ENCODE measurements at places on chromosomes 12 and 14. TPM values are rescaled to one million over a fixed set of nuclear protein-coding genes. Genes with fewer than 3 reads are reported as not detected.
A peak's percentile ranks its signal among the peaks of the same experiment; 100 is the strongest.

GRCh38 chr12:22491034-22491433 is 53.3 kb downstream of the C2CD5 start:
- no peak for DNase-seq

Gene BDKRB1
- total RNA-seq, result not detected

DNA sequence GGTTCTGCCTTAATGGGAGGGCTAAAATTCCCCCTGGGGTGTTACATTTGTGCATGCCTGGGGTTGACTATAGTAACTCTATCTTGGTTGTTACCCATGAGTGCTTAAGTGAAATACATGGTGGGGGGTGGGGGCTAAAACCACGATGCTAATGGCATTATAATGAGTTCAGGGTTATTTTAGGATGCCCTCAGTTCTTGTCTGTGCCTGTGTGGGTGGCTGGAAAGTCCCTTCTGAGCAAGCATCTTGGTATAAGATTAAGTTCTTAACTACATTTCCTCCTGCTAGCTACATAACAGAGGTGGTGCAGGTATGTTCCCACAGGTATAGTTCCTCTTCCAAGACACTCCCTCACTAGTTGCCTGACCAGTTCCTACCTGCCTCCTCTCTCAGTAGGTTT is 822.3 kb downstream of the LRFN5 start:
- no peak for DNase-seq

DNA sequence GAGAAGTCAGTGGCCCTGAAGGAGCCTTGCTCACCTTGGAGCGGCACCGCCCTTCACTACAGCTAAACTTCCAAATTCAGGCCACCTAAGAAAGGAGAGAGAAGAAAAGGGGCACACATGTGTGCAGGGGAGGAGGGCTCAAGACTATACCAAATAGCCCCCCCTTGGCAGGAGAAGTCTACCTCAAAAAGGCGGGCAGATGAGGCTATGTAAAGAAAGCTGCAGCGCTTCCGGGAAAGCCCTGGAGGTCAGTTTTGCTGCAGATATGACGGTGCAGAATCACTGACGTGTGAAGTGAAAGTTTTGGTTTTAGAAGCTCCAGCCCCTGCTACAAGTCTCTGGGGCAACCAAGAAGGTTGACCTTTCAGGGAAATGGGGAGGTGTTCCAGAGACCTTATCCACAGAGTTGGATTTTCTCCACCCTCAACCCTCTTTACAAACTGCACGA is 48.2 kb upstream of the PNMA1 start:
- peak; percentile 73 for DNase-seq

Gene LGMN
- 8.2 TPM for total RNA-seq

Gene LAG3
- total RNA-seq, result not detected

Gene LBHD2
- total RNA-seq, result not detected

Gene SRRM4
- 0.18 TPM for total RNA-seq

DNA sequence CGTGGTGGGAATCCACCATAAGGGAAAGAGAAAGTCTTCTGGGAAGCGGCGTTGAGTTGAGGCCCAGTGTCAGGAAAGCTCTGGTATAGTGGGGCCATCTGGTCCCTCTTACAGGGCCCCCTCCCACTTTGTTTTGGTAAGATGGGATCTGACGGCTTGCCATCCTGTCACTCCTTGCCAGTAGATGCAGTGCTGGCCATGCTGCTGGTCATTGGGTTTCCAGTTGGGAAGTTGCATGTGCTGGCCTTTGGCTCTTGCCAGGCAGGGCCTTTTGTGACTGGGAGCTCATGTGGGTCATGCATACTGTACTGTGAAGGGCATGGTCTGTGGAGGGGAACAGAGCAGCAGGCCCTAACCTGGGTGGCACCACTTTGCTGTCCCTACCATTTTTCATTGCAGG is 3.8 kb downstream of the TRAF3 start:
- DNase-seq, result no peak

GRCh38 chr12:57816855-57817151 is 1.7 kb downstream of the AVIL start:
- no peak for DNase-seq

Gene TAS2R8
- not detected for total RNA-seq

GRCh38 chr14:69540654-69541335 is 33.9 kb downstream of the CCDC177 start:
- no peak for DNase-seq

DNA sequence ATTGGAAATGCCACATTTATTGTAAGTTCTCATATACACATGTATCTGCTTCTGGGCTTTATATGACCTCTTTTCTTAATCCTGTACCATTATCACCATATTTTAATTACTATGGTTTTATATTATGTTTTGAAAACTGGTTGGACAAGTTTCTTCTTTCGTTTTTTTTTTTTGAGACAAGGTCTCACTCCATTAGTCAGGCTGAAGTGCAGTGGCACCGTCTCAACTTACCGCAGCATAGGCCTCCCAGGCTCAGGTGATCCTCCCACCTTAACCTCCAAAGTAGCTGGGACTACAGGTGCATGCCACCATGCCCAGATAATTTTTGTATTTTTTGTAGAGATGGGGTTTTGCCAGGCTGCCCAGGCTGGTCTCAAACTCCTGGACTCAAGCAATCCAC is 44.6 kb downstream of the GALNT4 start:
- DNase-seq, result no peak

Gene STXBP6
- total RNA-seq, result 8.8 TPM

DNA sequence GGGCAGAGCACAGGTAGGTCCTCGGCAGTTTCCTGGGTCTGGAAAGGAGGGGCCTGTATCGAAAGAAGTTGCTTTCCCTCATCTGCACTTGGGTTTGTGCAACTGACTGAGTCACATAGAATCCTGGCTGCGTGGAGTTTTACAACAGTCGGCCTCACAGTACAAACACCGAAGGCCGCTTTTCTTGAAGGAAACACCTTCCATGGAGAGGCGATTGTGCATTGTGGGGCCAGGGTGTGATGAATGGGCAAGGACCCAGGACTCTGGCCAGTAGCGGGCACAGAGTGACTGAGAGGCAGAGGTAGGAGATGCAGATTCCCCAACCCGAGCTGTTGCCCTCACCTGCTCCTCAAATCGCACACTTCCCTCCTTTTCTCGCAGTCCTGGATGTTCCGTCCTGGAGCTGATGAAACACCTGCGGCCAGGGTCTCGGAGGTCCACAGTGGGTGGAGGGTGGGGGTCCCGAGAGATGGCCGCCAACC is 7.7 kb downstream of the CCND2 start:
- DNase-seq, result no peak

DNA sequence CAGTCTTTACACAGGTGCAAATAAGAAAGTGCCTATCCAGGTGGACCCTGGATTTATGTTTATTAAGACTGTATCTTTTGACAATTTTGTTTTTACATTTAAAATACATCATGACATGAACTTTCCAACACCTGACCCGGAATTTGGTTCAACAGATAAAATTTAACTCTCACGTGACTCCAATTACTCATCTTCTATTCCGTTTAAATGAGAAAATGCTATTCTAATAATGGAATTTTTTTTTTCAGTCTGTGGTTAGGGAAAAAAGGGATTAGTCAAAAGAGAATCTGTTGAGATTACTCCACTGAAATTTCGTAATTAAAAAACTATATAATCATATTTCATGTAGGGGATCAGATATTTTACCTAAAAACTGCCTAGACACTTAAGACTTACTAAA is 11.1 kb downstream of the VPS37B start:
- DNase-seq, result no peak

- no peak for DNase-seq
Measured at GRCh38 chr12:1499351-1499750, 95.0 kb downstream of the FBXL14 start.

Gene FLVCR2
- 2.2 TPM for total RNA-seq

GRCh38 chr12:66929121-66929520 is 250.2 kb upstream of the GRIP1 start:
- no peak for DNase-seq

GRCh38 chr12:31006416-31007152 is 67.1 kb upstream of the DDX11 start:
- DNase-seq, result no peak

Gene SPIC
- not detected for total RNA-seq

DNA sequence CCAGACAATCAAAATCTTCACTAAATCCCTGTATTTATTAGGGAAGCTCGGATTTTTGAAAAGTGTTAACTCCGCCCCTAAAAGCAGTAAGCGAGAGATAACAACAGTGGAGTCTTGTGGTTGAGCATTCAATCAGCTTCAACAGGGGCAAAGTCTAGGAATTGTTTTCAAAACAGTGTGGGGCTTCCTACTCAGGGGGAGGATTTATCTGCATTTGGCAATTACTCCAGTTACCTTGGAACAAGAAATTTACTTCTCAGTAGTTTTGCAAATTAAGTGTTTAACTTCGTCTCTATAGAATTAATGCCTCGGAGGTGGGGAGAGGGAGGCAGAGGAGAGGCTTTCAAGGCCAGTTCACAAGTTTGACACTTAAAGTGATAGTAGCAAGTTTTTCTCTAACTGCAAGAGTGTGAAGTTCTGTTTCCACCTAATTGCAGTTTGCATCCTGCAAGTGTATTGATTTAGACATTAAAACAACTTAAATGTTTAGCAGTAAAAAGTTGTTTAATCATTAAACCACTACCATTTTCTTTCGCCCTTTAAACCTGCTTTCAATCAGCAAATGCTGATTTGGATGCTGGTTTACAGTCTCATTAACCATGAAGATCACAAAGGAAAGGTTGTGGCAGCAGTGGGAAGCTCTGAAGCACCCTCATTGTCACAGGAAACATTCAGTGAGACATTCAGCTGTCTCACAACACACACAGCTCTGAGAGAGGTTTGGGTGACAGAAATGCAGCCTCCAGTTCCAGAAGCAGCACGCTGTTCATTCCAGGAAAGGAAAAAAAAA is 102.0 kb downstream of the HMGA2 start:
- DNase-seq, result peak; percentile 45

- no peak for DNase-seq
Measured at GRCh38 chr12:129101816-129102215, 248.5 kb downstream of the GLT1D1 start.

GRCh38 chr14:55052269-55052930 is 953 bp downstream of the MAPK1IP1L start:
- no peak for DNase-seq

GRCh38 chr12:131693149-131693548 is 17.7 kb upstream of the SFSWAP start:
- DNase-seq, result peak; percentile 23

GRCh38 chr14:89911010-89911919 is 43.3 kb downstream of the EFCAB11 start:
- peak; percentile 78 for DNase-seq

Gene SLCO1B1
- total RNA-seq, result not detected

Gene PROX2
- not detected for total RNA-seq

Gene TDRD9
- total RNA-seq, result not detected

GRCh38 chr14:76574416-76575095 is 186.7 kb upstream of the VASH1 start:
- DNase-seq, result peak; percentile 46

DNA sequence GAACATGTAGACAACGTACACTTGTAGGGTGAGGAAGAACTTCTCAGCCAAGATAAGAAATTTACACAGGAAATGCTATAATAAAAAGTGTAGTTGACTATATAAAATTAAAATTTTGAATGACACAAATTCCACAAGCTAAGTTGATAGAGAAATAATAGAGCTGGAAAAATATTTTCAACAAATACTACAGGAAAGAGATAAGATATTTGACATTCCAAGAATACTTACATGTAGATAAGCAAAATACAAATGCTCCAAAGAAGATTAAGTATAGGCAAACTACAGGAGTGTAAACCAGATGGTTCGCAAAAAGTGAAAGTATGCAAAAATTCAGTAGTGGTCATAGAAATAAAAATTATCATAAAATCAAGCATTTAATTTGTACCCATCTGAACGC is 49.2 kb upstream of the ANP32D start:
- DNase-seq, result no peak

DNA sequence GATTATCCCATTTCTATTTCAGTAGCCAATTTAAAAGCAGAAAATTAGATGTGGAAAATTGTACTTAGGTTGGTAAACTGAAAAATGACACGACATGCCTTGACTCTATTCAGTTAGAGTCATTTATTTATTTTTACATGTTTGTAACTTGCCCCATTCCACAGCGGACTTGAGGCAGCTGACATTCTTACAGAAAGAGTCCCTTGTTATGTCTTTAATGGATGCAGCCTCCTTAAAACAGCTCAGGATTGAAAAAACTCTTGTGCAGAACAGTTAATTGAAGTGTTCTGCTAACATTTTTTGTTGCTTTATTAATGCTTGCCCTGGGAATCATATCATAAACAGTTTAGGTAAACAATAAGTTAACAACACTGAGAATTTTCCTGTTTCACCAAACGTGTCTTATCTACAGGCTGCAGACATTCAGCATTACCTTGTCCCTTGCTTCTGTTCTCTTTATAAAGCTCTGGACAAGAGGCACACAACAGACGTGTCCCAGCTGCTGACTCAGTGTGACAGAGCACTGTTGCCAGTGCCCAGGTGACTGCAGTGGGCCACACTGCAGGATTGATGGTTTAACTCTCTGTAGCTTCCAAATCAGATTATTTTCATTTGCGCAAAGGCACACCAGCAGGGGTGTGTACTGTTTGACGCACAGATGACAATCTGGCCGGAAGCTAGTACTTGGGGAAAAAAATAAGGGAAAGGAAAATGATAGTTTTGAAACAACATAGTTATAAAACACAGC is 101.6 kb downstream of the PELI2 start:
- DNase-seq, result peak; percentile 54

Gene INF2
- 385 TPM for total RNA-seq

DNA sequence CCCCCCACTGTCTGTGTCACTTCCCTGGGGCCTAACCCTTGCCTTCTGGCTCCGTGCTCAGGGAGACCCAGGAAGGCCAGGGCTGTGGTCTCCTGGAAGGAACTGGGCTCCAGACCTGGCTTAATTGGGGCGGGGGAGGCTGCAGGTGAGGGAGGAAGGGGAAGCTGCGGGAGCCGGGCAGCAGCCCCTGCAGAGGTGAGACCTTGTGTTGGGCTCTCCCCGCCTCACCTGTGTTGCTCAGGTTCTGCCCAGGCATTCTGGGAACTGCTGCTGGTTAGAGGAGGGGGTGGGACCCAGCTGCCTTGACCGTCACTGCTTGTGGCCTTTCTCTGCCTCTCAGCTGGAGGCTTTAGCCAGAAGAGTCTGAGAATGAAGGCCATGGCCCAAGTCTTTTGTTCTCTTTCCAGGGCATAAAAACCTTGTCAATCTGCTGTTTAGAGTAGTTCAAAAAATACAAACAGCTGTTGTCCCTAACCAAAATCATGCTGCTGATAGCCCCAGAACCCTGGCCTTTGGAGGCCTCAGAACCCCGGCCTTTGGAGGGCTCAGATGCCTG is 247.6 kb downstream of the CHST11 start:
- no peak for DNase-seq

DNA sequence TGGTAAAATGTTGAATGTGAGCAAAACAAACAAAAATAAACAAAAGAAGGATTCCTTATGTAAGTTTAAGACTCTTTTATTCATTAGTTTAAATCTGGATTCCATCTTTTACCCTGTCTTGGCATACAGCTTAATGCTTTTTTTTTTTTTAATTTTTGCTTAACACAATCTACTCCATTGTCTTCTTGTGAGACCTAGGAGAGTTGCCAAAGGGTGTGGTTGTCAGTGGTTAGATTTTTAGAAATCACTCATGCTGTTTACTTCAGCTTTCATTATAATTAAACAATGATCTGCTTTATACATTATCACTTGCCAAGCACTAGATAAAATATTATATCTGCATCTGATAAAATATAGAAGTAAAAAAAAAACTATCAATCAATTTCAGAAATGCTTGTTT is 77.7 kb upstream of the KITLG start:
- no peak for DNase-seq

Measured in stomach (tissue), 19 donors.